ENCODE measurements at places on chromosomes 5 and 9.

GRCh38 chr9:17481565-17481964 lies 97.3 kb upstream of the SH3GL2 start:
- no peak for DNase-seq

GRCh38 chr5:152113401-152113800 lies 188.8 kb upstream of the GLRA1 start:
- DNase-seq: no peak

GRCh38 chr5:147369742-147370374 lies 135.0 kb downstream of the STK32A start:
- DNase-seq: no peak

GRCh38 chr9:118991366-118992285 lies 377.6 kb downstream of the BRINP1 start:
- no peak for DNase-seq

- no peak for DNase-seq
Observed at GRCh38 chr9:5626727-5627634, 1.9 kb upstream of the RIC1 start.

DNA sequence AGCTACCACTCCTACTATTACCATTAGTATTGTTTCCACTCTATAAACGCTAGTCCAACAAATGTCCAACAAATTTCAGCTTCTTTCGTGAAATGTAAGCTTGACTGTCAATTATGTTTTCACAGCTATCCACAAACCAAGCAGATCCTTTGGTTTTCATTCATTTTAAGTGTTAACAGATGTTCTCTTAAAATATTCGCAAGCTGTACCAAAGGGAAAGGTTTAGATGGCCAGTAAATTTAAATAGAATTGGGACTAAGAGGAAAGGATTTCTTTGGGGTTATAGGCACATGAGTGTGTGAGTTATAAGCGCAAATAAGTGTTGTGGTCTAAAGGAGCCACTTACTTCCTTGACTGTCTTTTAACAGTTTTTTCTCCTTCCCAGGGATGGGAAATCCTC lies 136.8 kb upstream of the ADRA1B start:
- no peak for DNase-seq

- DNase-seq: no peak
Observed at GRCh38 chr5:72149742-72150141, 42.5 kb downstream of the MAP1B start.

All from NCI-H2107 (cell line).